ENCODE measurements at places on chromosomes 11 and 22. TPM values are rescaled to one million over a fixed set of nuclear protein-coding genes. Genes with fewer than 3 reads are reported as not detected.

The ZFP91 gene
- total RNA-seq, result 25.7 TPM

The TRIM49 gene
- not detected for total RNA-seq

The CELSR1 gene
- total RNA-seq, result 0.66 TPM

The OR52I2 gene
- total RNA-seq, result not detected

The APOBEC3A gene
- total RNA-seq, result not detected

DNA sequence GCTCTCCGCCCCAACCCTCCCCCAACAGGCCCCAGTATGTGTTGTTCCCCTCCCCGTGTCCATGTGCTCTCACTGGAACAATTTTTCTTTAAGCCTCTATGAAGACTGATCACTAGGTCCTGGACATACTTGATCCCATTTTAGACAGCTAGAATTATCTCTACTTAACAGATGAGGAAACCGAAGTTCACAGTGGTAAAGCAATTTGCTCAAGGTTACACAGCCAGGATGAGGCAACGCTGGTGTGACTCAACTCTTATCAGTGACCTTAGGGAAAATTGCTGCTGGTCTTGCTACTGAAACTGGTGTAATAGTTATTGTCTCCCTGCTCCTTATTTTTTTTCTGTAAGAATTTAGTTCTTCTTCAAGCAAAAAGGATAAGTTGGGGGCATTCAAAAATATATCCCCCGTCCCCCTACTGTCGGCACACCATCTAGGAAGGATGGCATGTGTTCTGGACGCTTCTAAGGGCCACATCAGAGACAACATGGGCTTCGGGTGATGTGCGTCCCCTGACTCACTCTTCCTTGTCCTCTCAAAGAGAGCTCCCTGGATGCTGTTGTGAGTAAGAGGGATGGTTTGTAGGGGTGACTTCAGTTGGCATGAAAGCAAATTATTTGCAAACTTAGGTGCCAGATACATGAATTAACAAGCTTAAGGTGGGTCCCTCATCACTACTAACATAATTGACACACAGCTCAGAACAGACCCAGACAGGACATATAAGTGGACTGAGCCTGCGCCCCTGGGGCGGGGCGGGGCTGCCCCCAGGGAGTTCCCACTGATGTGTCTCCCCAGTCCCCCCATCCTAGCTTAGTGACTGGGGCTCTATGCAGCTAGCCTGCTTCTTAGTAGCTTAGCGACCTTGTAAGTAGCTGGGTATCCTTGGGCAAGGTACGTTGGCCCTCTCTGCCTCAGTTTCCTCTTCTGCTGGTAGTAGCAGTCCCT is 23.6 kb upstream of the ALX4 start:
- H3K27me3 ChIP-seq, result no peaks in the 10 kb centered on the region
- no peak overlapping the region for H3K4me3 ChIP-seq
- DNase-seq, result no peak

- peak overlapping the region; percentile 75 for H3K27ac ChIP-seq
- DNase-seq, result peak; percentile 82
- no peak overlapping the region for H3K4me3 ChIP-seq
- H3K36me3 ChIP-seq, result no peaks in the 10 kb centered on the region
Observed at GRCh38 chr11:111334532-111335502, 36.5 kb downstream of the POU2AF3 start.

GRCh38 chr11:6203327-6203726 is 2.0 kb upstream of the C11orf42 start:
- H3K4me3 ChIP-seq, result no peak overlapping the region
- no peaks in the 10 kb centered on the region for H3K36me3 ChIP-seq
- H3K4me1 ChIP-seq, result no peaks in the 10 kb centered on the region
- no peak overlapping the region for H3K27ac ChIP-seq
- no peaks in the 10 kb centered on the region for H3K27me3 ChIP-seq

DNA sequence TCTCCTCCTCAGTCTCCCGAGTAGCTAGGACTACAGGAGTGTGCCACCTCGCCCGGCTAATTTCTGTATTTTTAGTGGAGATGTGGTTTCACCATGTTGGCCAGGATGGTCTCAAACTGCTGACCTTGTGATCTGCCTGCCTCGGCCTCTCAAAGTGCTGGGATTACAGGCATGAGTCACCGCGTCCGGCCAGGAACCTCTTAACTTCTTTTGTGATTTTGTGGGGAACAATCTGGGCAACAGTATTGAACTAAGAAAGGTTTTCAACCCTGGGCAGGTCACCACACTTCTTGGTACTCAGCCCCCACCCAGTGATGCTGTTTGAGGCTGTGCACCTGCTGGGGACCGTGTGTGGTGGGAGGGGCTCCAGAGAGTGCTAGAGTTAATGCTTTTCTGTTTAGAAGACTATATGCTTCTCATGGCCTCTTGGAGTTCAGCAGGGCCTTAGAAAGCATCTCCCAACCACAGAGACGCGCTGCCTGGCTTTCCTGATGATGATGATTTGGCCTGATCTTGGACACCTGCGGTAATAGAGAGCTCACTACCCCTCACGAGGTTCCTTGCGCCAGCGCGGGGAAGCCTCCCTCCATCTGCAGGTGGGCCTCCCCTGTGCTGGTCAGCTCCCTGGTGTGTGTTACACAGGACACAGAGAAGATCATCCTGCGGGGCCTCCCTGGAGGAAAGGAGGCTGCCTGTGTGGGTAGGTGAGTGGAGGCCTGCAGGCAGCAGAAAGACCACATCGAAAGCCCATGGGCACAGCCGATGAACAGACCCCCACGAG is 1.2 kb downstream of the DENND6B start:
- H3K4me1 ChIP-seq, result peaks cover 16% of the 10 kb centered on the region
- H3K27ac ChIP-seq, result no peak overlapping the region
- H3K27me3 ChIP-seq, result no peaks in the 10 kb centered on the region
- H3K36me3 ChIP-seq, result no peaks in the 10 kb centered on the region

- H3K27me3 ChIP-seq, result no peaks in the 10 kb centered on the region
- no peak for DNase-seq
- H3K4me3 ChIP-seq, result no peak overlapping the region
- no peak overlapping the region for H3K27ac ChIP-seq
Observed at GRCh38 chr11:83035070-83035854, 36.4 kb downstream of the RAB30 start.

- H3K36me3 ChIP-seq, result no peaks in the 10 kb centered on the region
- H3K4me1 ChIP-seq, result peaks cover 4% of the 10 kb centered on the region
- H3K27me3 ChIP-seq, result no peaks in the 10 kb centered on the region
- H3K4me3 ChIP-seq, result no peak overlapping the region
- H3K27ac ChIP-seq, result no peak overlapping the region
- no peak for DNase-seq
Observed at GRCh38 chr11:14784230-14784629, 107.8 kb downstream of the CYP2R1 start.

GRCh38 chr22:23752750-23753149 is 1.5 kb downstream of the VPREB3 start:
- no peak for DNase-seq
- no peaks in the 10 kb centered on the region for H3K36me3 ChIP-seq
- no peaks in the 10 kb centered on the region for H3K27me3 ChIP-seq
- H3K4me3 ChIP-seq, result no peak overlapping the region
- H3K27ac ChIP-seq, result no peak overlapping the region

DNA sequence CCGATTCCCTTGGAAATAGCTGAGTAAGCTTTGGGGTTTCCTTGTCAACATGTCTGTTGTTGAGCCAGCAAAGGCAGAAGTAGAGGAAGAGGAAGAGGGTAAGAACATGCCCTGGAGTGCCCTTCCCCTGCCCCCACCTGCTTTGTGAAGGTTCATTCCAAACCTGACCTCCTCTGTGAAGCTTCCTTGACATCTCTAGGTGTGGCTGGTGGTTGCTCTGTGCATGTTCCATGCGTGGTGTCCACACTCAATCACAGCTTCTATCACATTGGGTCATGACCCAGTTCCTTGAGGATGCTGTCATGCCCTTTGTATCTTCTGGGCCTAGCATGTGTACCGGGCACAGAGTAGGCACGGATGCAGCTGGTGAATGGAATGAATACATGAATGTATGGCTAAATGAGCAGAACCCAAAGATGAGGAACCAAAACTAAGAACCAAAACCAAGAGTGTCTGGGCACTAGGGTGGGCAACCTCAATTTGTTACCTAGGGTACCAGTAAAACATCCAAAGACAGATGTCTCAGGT is 23.7 kb upstream of the FXYD6 start:
- DNase-seq, result no peak
- no peaks in the 10 kb centered on the region for H3K27me3 ChIP-seq
- no peaks in the 10 kb centered on the region for H3K4me1 ChIP-seq
- H3K27ac ChIP-seq, result no peak overlapping the region
- no peak overlapping the region for H3K4me3 ChIP-seq
